PC-9 (cell line): ENCODE measurements at places on chromosomes 5 and 9. TPM values are rescaled to one million over a fixed set of nuclear protein-coding genes. Genes with fewer than 3 reads are reported as not detected.

DNA sequence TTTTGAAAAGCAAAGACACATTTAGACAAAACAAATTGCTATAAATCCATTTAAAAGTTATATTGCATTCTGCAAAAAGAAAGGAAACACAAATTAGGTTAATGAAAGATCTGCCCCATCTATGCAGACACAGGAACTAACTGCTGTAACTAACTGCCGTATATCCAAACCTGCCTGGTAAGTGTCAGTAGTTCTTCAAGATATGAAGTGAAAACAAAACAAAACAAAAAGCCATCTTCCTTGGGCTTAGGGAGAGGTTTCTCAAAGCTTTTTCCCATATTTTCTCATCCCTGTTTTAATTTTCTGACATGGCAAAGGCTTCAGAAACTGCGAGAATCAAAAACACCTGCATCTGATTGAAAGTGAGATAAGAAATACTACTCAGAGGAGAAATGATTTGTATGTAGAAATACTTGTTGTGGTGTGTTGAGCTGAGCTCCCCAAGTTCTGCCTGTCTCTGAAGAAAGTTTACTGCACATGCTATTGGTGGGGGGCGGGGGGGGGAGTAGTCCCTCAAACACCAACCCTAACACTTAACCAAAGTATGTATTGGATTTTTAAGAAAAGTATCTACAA is 750.5 kb downstream of the PTPRD start:
- H3K27ac ChIP-seq: no peak overlapping the region
- H3K4me1 ChIP-seq: no peaks in the 10 kb centered on the region
- DNase-seq: no peak
- no peaks in the 10 kb centered on the region for H3K36me3 ChIP-seq
- H3K4me3 ChIP-seq: no peak overlapping the region
- H3K27me3 ChIP-seq: no peaks in the 10 kb centered on the region

DNA sequence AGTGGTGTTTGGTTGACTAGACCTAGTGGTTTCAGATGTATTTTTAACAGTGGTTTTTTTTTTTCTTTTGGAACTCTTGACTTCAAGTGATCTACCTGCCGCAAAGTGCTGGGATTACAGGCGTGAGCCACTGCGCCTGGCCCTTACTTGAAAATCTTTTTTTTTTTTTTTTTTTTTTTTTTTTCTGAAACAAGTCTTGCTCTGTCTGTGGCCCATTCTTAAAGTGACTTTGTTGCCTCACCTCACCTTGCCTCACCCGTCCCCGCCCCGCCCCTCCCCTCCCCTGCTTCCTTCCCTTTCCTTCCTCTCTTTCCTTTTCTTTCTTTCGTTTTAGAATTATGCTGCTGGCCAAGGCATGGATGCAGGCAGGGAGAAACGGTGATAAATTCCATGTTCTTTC is 26.0 kb downstream of the GPBP1 start:
- DNase-seq: no peak
- H3K4me1 ChIP-seq: peaks cover 8% of the 10 kb centered on the region
- H3K27ac ChIP-seq: no peak overlapping the region
- H3K27me3 ChIP-seq: no peaks in the 10 kb centered on the region
- H3K4me3 ChIP-seq: no peak overlapping the region

DNA sequence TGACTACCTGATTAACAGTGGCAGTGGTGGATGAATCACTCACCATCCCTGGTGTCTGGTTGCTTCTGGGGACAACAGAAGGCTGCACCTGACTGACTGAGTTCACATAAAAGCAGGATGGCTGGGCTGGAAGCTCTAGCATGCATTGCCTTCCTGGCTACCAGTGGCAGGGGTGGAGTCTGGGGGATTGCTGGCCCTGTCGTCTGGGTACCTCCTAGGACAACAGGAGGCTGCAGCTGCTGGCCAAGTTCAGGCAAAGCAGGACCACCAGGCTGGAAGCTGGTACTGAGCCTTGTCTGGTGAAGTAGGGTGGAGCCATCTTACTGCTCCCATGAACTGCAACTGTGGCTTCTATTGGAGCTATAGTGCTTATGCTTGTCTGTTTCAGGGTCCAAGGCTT is 480.8 kb upstream of the CTNND2 start:
- no peaks in the 10 kb centered on the region for H3K36me3 ChIP-seq
- H3K4me3 ChIP-seq: no peak overlapping the region
- DNase-seq: no peak
- H3K27me3 ChIP-seq: no peaks in the 10 kb centered on the region
- H3K4me1 ChIP-seq: no peaks in the 10 kb centered on the region

DNA sequence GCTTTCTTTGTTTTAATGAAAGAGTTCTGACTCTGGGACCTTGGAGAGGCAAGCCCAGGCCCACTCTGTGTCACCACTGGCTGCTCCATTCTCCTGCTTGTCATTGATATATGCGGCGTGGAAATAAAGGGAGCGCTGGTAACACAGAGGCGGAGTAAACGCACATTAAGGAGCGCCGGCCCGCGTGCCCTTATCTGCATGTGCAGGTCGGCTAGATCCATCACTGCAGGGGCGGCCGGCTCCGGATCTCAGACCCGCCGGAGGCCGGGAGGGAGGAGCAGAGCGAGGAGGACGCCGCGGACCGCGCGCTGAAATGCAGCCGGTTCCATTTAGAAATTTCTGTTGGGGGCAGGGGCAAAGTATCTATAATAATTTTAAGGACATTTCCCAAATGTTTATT is 70.8 kb downstream of the MRPL36 start:
- H3K27ac ChIP-seq: no peak overlapping the region
- peaks cover 99% of the 10 kb centered on the region for H3K27me3 ChIP-seq
- no peaks in the 10 kb centered on the region for H3K36me3 ChIP-seq
- H3K4me1 ChIP-seq: no peaks in the 10 kb centered on the region

ORM2 gene
- not detected in 2 replicates for total RNA-seq

SLC6A19 gene
- total RNA-seq: not detected in 2 replicates

GRCh38 chr9:847505-847904 is 6.0 kb downstream of the DMRT1 start:
- no peaks in the 10 kb centered on the region for H3K4me1 ChIP-seq
- DNase-seq: no peak
- H3K36me3 ChIP-seq: no peaks in the 10 kb centered on the region
- H3K27ac ChIP-seq: no peak overlapping the region
- H3K4me3 ChIP-seq: no peak overlapping the region

- H3K36me3 ChIP-seq: no peaks in the 10 kb centered on the region
- H3K27ac ChIP-seq: no peak overlapping the region
- no peak for DNase-seq
- no peak overlapping the region for H3K4me3 ChIP-seq
- H3K27me3 ChIP-seq: no peaks in the 10 kb centered on the region
Measured at GRCh38 chr5:78076351-78076750, 218.1 kb downstream of the AP3B1 start.

GRCh38 chr5:169893571-169893970 is 86.7 kb downstream of the INSYN2B start:
- H3K27me3 ChIP-seq: no peaks in the 10 kb centered on the region
- H3K4me1 ChIP-seq: peaks cover 14% of the 10 kb centered on the region
- H3K27ac ChIP-seq: no peak overlapping the region

DNA sequence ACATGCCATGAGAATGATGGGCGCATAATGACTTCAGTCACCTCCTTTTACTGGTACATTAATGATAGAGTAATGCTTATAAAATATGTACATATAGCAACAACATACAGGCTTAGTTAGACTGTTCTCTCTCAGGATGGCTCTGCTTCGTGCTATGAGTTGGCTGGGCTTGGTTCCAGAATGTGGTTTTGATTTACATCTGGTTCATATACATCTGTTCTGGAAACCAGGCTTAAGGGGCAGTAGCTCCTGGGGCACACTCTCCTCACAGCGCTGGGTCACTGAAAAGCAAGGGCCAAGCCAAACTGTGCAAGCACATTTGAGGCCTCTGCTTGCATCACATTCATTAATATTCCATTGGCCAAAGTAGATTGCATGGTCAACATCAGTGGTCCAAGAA is 44.9 kb downstream of the PCSK1 start:
- DNase-seq: no peak
- H3K27me3 ChIP-seq: no peaks in the 10 kb centered on the region
- H3K4me1 ChIP-seq: peaks cover 11% of the 10 kb centered on the region
- no peaks in the 10 kb centered on the region for H3K36me3 ChIP-seq

SUSD3 gene
- 8.4 and 8.7 TPM in 2 replicates for total RNA-seq

DNA sequence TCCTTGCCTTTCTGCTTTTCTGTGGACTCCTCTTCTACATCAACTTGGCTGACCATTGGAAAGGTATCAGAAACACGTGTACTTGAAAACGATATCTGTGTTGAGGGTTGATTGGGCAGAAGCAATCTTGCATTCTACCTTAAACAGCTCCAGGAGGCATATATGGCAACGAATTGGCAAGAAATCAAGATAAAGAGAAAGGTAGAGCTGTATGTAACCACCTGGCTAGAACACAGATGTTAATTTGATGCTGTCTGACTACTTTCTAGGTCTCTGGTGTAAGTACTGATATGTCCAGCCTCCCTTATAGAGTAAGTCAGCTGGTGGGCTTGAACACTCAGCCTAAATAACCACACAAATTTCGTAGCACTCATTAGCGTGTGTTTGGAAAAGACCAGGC is 1.3 kb downstream of the MAN1B1 start:
- H3K4me3 ChIP-seq: peak overlapping the region; percentile 74; the same call in 1 of the 2 replicates
- peaks cover 35% of the 10 kb centered on the region for H3K4me1 ChIP-seq
- H3K27ac ChIP-seq: no peak overlapping the region
- no peaks in the 10 kb centered on the region for H3K36me3 ChIP-seq

C5 gene
- 11.5 and 13.0 TPM in 2 replicates for total RNA-seq

- no peaks in the 10 kb centered on the region for H3K36me3 ChIP-seq
- H3K4me3 ChIP-seq: no peak overlapping the region
- no peaks in the 10 kb centered on the region for H3K4me1 ChIP-seq
- H3K27me3 ChIP-seq: no peaks in the 10 kb centered on the region
Measured at GRCh38 chr5:118405650-118406061, 582.7 kb downstream of the DTWD2 start.

GRCh38 chr5:181059297-181060230 is 19.5 kb downstream of the BTNL9 start:
- no peak for DNase-seq
- peaks cover 83% of the 10 kb centered on the region for H3K27me3 ChIP-seq
- no peak overlapping the region for H3K4me3 ChIP-seq
- H3K4me1 ChIP-seq: no peaks in the 10 kb centered on the region
- H3K36me3 ChIP-seq: no peaks in the 10 kb centered on the region

- no peak for DNase-seq
- no peaks in the 10 kb centered on the region for H3K36me3 ChIP-seq
- no peaks in the 10 kb centered on the region for H3K27me3 ChIP-seq
- no peak overlapping the region for H3K27ac ChIP-seq
Measured at GRCh38 chr5:103397739-103398581, 139.4 kb downstream of the MACIR start.

SLC28A3 gene
- total RNA-seq: 0.08 and 0.13 TPM in 2 replicates
